Mononuclear cell (primary cell): ENCODE measurements at places on chromosomes 3 and 15. TPM values are rescaled to one million over a fixed set of nuclear protein-coding genes. Genes with fewer than 3 reads are reported as not detected.

The CHRM5 gene
- not detected for total RNA-seq

The PLOD2 gene
- total RNA-seq = 1.8 TPM

The TMEM108 gene
- 0.10 TPM for total RNA-seq

The MYZAP gene
- total RNA-seq = 5.1 TPM

The DLL4 gene
- not detected for total RNA-seq

The CIB2 gene
- 1.9 TPM for total RNA-seq

The HRG gene
- total RNA-seq = not detected

The IQCF5 gene
- total RNA-seq = not detected

The CYP1A2 gene
- not detected for total RNA-seq

The EHHADH gene
- under 0.01 TPM for total RNA-seq

The RMDN3 gene
- 13.9 TPM for total RNA-seq

The GOLGA8H gene
- 0.21 TPM for total RNA-seq

The HES1 gene
- 22.9 TPM for total RNA-seq

The GOLGA6A gene
- total RNA-seq = not detected

The TUBGCP5 gene
- 37.5 TPM for total RNA-seq

The SEMA3B gene
- 0.42 TPM for total RNA-seq

The CKMT1B gene
- total RNA-seq = not detected

The SNX33 gene
- total RNA-seq = 1.2 TPM

The RAP2B gene
- total RNA-seq = 30.3 TPM

The TLR9 gene
- total RNA-seq = 0.21 TPM

The CALML4 gene
- 5.2 TPM for total RNA-seq

The SRP14 gene
- 97.1 TPM for total RNA-seq

The RNU5B-1 gene
- not detected for total RNA-seq

The PLA2G4B gene
- total RNA-seq = 4.2 TPM

The ECE2 gene
- total RNA-seq = not detected

The ASB14 gene
- 0.10 TPM for total RNA-seq

The C3orf52 gene
- 1.3 TPM for total RNA-seq

The ISG20 gene
- total RNA-seq = 37.8 TPM

The SLC28A1 gene
- total RNA-seq = not detected

The IL20RB gene
- total RNA-seq = 0.94 TPM

The CILP gene
- total RNA-seq = 0.21 TPM

The ALS2CL gene
- 5.4 TPM for total RNA-seq

The NCK1 gene
- 72.9 TPM for total RNA-seq

The CCR2 gene
- total RNA-seq = 6.9 TPM

The CYP8B1 gene
- total RNA-seq = under 0.01 TPM

The MAGEF1 gene
- total RNA-seq = 5.0 TPM

The ITGA11 gene
- total RNA-seq = under 0.01 TPM

The PIGZ gene
- total RNA-seq = 1.0 TPM

The SEMA4B gene
- 7.9 TPM for total RNA-seq
